ENCODE measurements at places on chromosomes 11 and 22.
A peak's percentile ranks its signal among the peaks of the same experiment; 100 is the strongest.

- DNase-seq = no peak
Measured at GRCh38 chr22:39522567-39523300, 2.4 kb downstream of the ATF4 start.

DNA sequence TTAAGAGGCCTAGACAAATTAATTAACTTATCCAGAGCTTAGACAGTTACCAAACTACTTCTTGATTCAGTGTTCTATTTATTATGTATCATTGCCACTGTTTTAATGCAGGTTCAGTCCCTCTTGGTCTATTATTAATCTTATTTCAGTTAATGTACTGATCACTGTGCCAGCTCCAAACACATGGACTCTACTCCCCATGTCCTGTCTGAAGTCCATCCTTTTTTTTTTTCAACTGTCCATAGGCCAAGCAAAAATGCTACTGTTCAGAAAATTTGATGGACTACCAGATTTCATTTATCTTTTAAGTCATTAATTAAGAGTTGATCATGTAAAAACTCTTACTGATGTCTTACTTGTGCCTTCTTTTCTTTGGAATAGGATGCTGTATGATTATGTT is 11.9 kb downstream of the POLD3 start:
- no peak for DNase-seq

- DNase-seq = no peak
Measured at GRCh38 chr11:35761899-35762298, 99.3 kb downstream of the TRIM44 start.

GRCh38 chr11:105211806-105212554 is 72.4 kb upstream of the CARD18 start:
- DNase-seq = no peak

GRCh38 chr11:70002433-70002832 is 75.7 kb upstream of the ANO1 start:
- no peak for DNase-seq

DNA sequence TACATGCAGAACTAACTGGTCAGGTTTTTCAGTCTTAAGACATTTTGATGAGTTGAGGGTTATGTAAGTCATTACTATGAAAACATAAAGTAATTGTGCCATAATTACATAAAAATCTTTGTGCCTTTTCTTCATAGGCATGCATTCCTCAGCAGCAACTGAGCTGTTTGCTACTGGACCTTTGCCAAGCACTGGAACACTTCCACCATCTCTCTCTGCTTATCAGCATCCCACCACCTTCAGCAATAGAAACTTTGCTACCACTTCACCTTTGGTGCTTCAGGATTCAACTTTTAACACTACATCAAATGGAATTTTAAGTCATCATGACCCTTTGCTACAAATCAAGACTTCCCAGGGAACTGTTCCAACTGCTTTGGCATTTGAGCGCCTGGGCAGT is 39.0 kb downstream of the QSER1 start:
- DNase-seq = no peak

- DNase-seq = no peak
Measured at GRCh38 chr11:58923300-58923788, 15.9 kb upstream of the GLYATL1 start.

GRCh38 chr22:34760276-34761008 is 305.5 kb upstream of the ISX start:
- DNase-seq = no peak

- DNase-seq = no peak
Measured at GRCh38 chr11:123696183-123696582, 41.8 kb upstream of the SCN3B start.

GRCh38 chr22:38249803-38250642 is 22.8 kb downstream of the TMEM184B start:
- no peak for DNase-seq

DNA sequence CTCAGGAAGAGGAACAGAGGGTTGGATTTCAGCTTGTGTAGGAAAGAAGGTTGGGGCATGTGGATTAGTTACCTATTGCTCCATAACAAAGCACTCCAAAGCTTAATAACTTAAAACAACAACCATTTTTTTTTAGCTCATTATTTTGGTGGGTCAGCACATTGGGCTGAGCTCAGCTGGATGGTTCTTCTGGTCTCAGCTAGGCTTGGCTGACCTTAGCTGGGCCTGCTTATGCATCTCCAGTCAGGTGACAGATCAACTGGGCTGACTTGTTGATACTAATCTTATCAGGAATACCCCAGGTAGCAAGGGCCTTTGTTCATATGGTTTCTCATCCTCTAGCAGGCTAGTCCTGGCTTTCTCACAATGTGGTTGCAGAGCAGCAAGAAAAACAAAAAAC is 106.4 kb downstream of the C11orf91 start:
- no peak for DNase-seq

GRCh38 chr11:9446230-9446629 is 14.6 kb upstream of the ZNF143 start:
- no peak for DNase-seq

GRCh38 chr11:105183426-105183825 is 43.9 kb upstream of the CARD18 start:
- DNase-seq = no peak

- DNase-seq = no peak
Measured at GRCh38 chr22:33038836-33039235, 19.3 kb downstream of the SYN3 start.

GRCh38 chr11:119315131-119316015 is 1.6 kb downstream of the MCAM start:
- no peak for DNase-seq

- DNase-seq = no peak
Measured at GRCh38 chr11:104858882-104859775, 39.1 kb downstream of the CASP12 start.

DNA sequence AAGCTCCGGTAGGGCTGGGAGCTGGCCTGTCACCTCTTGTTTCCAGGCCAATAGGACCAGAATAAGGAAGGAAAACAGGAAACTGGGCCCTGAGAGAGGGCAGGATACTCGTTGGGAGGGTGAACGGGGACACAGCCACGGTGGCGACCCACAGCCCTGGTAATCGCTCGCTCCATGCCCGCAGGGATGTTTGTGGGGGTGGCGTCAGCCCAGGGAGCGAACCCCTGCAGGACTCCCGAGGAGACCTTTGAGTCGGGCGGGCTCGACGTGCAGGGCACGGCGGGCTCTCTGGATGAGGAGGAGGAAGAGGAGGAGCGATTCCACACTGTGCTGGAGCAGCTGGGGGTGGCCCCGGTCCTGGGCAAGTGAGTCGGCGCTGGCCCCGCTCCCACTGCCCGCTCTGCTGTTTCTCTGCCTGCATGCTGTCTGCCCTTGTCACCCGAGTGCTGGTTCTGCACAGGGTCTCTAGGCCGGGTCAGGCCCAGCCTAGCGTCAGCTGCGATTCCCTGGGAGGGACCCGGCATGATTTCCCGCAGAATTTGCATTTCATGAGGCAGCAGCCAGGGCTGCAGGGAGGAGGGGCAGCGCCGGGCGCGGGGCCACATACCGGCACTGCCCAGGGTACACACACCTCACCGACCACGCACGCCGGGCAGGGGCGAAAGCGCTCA is 1.6 kb downstream of the CRACR2B start:
- DNase-seq = no peak

GRCh38 chr11:33168709-33169200 is 7.5 kb upstream of the CSTF3 start:
- DNase-seq = no peak

GRCh38 chr11:23021287-23021863 is 161.1 kb upstream of the CCDC179 start:
- DNase-seq = no peak

- no peak for DNase-seq
Measured at GRCh38 chr11:42837994-42838393, 473.8 kb upstream of the API5 start.

DNA sequence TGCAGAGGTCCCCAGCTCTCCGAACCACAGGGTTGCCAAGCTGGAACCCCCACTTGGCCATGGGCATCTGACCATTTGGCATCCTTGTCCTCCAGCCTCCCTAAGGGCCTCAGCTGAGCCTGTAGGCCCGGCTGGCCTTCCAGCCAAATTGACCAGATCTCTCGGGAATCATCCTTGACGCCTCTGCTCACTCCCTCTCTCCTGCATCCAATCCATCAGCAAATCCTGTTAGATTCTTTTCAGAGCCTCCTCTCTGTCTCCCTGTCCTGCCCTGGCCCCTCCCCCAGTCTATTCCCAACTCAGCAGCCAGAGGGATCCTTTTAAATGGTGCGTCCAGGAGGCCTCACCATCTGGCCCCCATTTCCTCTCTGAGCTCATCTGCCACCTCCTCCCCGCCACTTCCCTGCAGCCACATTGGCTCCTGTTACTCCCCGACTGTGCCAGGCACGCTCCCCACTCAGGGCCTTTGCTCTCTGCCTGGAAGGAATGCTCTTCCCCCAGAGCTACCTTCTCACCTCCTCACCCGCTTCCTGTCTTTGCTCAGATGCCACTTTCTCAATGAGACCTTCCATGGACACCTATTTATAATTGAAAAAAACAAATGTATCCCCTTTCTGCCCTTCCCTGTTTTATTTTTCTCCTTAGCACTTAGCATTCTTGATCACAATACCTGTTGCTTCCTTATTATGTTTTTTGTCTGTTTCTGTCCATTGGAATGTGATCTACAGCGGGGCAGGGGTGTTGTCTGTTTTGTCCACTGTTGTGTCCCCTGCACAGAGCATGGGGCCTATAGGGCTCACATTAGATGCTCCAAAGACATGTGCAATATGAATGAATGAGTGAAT is 78.1 kb downstream of the NFAM1 start:
- DNase-seq = no peak

- DNase-seq = no peak
Measured at GRCh38 chr22:27761000-27761399, 40.6 kb downstream of the MN1 start.

DNA sequence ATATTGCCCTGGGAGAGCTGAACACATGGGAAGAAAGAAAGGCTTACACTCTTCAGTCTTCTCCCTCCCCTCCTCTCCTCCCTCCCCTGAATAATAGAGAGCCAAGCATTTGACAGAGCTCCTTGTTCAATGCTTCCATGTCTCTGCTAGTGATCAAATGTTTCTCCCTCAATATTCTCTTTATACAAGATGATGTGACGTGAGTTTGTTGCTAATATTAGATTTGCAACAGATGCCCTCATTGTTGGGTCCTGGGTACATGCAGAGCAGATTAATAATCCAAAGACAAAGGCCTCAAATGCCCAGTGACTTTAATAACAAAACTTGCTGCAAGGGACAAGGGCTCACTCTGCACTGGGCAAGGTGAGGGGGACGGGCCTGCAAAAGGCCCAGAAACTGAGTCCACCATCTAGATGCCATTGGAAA is 7.1 kb upstream of the ENDOD1 start:
- DNase-seq = no peak

GRCh38 chr11:5722622-5723021 is 13.6 kb upstream of the OR56B1 start:
- DNase-seq = no peak

DNA sequence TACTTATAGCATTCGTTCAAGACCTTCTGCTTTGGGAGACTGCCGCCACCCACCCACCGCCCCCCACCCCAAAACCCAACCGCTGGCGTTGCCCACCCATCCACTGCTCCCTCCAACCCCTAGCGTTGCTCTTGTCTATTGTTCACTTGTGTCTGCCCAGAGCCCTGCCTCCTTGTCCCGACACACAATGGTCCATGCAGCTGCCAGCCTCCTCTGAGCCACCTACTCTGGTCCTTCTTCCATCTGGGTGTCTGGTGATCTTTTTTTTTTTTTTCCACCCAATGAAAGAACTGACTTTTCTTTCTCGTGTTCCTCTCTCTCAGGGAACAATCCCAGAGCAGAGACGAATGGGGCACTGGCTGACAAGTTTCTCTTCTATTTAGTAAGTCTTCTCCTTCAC is 256.0 kb upstream of the SESN3 start:
- DNase-seq = no peak

- DNase-seq = no peak
Measured at GRCh38 chr11:3836903-3837302, 3.9 kb downstream of the RHOG start.

DNA sequence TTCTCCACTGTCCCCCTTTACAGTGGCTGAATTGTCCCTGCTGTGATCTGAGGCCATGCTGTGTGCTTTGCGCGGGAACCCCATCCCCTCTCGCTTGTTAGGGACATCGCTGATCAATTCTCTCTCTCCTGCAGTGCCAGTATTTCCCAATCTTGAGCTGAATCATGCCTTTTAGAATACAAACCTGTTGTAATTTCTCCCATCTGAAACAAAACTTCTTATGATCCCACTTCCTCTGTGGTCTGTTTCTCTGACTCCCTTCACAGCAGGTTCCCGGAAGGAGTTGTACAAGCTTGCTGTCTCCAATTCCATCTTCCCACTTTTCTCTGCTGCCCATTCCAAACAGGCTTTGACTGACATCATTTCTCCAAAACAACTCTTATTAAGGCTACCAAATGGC is 16.8 kb downstream of the ADAMTS15 start:
- no peak for DNase-seq

DNA sequence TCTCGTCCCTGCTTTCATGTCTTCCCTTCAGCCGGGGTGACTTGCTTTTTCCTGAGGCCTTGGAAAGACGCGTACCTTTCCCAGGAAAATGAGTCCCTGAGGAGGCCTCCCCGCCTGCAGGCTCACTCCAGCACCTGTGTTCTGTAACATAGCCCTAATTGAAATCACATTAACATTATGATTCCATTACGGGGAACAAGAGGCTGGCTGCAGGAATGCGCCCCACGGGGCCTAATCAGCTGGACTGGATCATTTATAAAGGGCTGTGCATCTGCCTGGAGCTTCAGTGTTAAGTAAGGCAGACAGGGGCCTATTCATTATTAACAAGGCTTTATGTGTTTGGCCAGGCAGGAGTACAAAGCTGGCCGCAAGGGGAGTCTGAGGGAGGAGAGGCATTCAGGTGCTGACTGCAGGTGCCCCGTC is 41.9 kb upstream of the TSPAN18 start:
- DNase-seq = no peak

DNA sequence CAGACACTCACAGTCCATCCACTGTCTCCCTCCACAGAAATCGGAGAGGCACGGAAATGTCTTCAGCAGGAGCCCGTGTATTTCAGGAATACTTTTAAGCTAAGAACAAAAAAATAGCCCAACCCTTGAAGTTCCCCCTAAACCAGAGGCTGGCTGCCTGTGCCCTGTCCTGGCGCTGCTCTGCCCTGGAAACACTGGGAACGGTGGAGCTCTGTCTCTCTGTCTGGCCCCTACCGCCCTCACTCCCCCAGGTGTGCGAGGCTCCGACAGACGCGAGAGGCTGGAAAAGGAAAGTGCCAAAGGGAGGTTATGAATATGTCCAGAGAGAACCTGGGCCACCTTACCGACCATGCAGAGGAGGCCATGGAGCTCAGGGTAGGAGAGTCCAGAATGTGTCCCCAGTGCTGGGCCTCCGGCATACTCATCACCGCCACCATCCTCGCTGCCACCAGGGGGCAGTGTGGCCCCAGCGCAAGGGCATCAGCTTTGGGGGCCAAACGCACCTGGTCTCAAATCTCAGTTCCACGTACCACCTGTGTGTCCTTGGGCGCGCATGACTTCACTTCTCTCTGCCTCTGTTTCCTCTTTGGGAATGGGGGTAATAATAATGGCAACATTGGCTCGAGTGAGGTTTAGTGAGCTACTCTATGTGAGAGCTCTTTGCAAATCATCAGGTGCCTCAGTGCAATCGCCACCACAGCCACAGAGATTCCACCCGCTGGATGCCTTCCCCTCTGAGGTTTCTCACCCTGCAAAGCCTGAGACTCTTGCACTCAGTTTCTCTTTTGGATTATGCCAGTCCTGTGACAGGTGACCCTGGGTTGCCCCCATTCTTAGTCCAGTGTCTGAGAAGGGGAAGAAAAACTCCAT is 10.4 kb upstream of the SLCO2B1 start:
- peak; percentile 70 for DNase-seq
